Occipital lobe (tissue), 3 donors: ENCODE measurements at places on chromosomes 7 and 10. TPM values are rescaled to one million over a fixed set of nuclear protein-coding genes. Genes with fewer than 3 reads are reported as not detected.

NEUROD6 gene
- 600 TPM for total RNA-seq

LIPN gene
- total RNA-seq = not detected

GOLGA7B gene
- total RNA-seq = 11.9 TPM

CRYGN gene
- not detected for total RNA-seq

GRCh38 chr10:61765176-61766087 is 102.7 kb downstream of the CABCOCO1 start:
- no peak for DNase-seq

- no peak for DNase-seq
These were observed 711.1 kb downstream of the SUGCT start for GRCh38 chr7:40845943-40846342.

DNA sequence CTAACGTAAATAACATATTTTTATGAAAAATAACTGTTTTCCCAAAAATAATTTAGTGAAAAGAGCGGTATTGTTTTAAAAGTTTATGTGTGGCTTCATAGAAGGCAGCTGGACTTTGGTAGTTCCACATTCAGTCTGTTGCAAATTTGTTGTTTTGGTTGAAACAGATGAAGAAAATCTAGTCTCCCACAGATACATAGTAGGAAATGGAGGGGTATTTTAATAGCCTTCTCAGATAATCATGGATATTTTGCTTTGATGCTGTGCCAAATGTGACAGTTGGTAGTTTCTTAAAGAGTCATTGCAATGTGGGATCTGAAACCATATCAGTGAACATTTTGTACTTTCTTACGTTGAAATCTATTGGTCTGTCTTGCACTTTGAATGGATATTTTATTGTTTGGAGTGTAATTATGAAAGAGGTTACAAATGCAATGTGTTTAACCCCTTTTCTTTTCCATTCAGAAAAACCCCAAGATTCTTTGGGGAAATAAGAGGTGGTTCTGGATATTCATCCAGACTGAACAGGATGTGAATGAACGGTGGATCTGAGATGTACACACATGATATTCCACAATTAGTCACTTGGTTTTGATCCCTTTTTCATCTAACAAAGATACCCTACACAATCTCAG is 10.4 kb downstream of the ZNF365 start:
- DNase-seq = no peak

DNA sequence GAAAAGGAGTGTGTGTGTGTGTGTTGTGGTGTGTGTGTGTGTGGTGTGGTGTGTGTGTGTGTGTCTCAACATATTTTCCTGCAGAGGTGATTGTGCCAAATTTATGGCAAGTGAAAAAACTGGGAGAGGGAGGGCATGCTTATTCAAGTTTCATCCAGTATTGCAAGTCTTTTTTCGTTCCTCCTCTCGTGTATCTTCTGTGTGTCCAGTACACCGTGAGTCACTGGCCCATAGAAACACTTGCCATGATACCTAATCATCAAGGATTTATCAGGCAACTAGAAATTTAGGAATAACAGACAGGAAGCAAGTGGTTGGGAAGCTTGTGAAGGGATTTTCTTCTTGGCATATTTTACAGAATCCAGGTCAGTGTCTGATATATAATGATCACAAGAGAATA is 820.5 kb downstream of the GATA3 start:
- DNase-seq = no peak

DNA sequence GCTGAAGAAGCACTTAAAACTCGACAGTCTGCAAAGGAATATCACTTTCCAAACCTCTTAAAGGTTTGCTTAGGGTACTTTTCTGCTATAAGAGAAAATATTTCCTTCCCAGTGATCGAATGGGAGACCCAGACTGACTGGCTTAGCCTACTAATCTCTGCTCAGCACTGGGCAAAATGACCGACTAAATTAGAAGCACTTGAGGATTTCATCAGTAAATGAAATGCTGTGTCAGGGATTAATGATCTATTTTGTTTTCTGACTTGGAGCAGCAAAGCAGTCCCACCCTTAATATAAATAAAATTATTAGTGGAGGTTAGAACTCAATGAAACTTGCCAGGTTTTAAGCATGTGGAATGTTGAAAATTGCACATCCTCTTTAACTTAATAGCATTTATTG is 411.6 kb downstream of the NEBL start:
- no peak for DNase-seq

- DNase-seq = no peak
These were observed 12.7 kb upstream of the CACUL1 start for GRCh38 chr10:118767297-118768040.

DNA sequence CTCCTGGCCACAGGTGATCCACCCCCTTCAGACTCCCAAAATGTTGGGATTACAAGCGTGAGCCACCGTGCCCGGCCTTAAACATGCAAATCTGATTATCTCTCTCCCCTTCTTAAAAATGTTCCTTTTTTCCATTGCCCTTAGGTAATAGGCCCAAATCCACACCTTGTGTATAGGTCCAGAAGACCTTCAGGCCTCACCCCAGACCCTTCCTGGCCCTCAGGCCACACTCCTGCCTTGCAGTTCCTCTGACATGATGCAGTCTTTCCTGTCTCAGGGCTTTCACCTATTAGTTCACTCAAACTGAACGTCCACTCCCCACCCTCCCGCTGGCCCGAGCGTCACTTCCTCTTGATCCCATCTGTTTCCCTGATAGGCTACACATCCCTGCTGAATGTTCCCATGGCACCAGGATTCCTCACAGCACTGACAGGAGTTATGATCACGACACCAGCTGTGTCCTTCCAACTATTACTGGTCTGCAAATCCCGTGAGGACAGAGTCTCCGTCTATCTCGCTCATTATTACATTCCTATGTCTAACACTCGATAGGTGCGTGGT is 46.4 kb downstream of the DENND2A start:
- DNase-seq = no peak
